ENCODE measurements at places on chromosomes 4 and X. TPM values are rescaled to one million over a fixed set of nuclear protein-coding genes. Genes with fewer than 3 reads are reported as not detected.

PDGFRA gene
- 283 TPM for total RNA-seq

DNA sequence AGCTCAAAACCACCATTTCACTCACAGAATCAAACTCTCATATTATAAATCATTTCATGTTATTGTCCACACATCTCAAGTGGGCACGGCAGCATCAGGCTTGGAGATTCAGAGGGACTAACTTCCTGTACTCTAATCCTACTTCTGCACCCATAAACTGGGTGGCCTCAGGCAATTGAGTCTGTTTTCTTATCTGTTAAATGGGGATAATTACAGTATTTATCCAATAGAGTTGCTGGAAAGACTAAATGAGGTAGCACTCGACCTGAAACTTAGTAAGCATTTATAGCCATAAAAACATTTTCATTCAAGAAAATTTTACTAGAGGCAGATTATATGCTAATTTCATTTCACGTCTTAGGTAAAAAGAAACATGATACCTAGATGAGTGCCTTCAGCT is 13.0 kb downstream of the TBC1D1 start:
- no peak for DNase-seq

DNA sequence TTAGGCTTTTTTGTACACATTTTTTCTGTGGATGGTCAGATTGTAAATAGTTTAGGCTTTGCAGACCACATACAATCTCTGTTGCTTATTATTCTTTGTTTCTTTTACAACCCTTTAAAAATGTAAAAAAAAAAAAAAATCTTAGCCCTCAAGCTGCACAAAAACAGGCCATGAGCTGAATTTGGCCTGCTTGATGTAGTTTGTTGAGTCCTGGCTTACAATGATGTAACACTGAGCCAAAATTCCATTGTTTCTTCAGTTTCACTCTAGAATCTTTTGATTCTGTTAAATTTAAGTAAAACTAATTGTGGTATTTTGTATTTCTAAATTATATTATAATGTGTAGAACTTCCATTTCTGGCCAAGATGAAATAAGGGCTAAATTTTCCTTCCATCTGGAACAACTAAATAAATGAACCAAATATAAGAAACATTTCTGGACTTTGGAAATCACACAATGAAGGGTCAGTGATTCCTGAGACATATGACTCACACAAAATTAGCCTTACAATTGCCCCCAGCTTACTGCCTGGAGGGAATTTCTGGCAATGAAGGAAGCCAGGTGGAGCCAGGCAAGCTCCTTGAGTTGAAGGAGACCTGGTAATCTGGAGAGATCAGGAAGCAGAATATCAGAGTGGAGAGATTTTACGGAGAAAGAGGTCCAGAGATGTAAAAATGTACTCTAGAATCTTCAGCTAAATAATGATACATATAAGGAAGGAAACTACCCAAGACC is 29.8 kb downstream of the IQCM start:
- DNase-seq, result no peak

GRCh38 chrX:152735860-152736511 is 2.4 kb downstream of the MAGEA12 start:
- DNase-seq, result no peak

DNA sequence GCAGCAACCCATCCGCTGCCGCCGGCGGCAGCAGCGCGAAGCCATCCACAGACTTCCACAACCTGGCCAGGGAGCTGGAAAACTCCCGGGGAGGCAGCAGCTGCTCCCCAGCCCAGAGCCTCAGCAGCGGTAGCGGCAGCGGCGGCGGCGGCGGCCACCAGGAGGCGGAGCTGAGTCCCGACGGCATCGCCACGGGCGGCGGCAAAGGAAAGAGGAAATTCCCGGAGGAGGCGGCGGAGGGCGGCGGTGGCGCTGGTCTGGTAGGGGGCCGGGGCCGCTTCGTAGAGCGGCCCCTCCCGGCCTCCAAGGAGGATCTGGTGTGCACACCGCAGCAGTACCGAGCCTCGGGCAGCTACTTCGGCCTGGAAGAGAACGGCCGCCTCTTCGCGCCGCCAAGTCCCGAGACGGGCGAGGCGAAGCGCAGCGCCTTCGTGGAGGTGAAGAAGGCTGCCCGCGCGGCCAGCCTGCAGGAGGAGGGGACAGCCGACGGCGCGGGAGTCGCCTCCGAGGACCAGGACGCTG is 4.9 kb downstream of the PRDM8 start:
- peak; percentile 78 for DNase-seq

DNA sequence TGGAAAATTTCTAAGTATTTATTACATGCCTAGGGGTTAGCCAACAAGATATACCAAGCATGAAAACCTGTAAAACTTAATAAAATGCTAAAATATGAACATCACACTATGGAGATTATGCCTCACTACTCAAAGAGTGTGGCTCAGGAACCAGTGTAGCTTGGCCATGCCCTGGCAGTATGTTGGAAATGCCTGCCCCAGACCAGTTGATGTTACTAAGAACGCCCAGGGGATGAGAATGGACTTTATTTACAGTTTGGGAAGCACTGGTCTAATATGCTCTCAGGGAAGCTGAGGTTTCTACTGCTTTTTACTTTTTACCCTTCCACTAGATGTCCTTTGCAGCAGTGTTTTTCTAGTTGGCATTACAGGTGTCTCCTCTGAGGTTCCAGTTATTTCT is 23.7 kb upstream of the TXLNG start:
- DNase-seq, result no peak

GRCh38 chr4:173666-174314 is 49.5 kb downstream of the ZNF718 start:
- no peak for DNase-seq

- DNase-seq, result no peak
Measured at GRCh38 chrX:11309220-11309619, 16.0 kb downstream of the AMELX start.
